ENCODE measurements at places on chromosomes 3 and 15.

DNA sequence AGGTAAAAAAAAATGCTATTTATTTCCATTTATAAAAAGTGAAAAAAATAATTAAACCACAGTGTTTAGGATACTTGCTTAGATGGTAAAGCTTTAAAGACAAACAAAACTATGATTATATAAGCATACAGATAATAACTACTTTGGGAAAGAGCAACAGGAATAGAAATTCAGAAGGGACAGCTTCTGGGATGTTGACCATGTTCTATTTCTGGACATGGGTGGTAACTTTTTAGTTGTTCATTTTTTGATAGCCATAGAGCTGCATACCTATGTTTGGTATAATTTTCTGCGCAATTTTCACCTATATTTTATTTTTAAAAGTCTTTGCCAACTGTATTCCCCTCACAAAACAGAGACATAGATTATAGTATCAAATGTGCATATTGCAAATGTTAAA is 572.0 kb upstream of the NR2F2 start:
- no peak for DNase-seq

GRCh38 chr3:178189854-178190253 is 346.4 kb upstream of the KCNMB2 start:
- DNase-seq, result no peak

- DNase-seq, result no peak
Observed at GRCh38 chr3:5198986-5199731, 11.7 kb downstream of the EDEM1 start.

GRCh38 chr3:30598668-30599545 is 7.5 kb upstream of the TGFBR2 start:
- DNase-seq, result no peak

- no peak for DNase-seq
Observed at GRCh38 chr3:28912120-28912885, 368.6 kb upstream of the RBMS3 start.

DNA sequence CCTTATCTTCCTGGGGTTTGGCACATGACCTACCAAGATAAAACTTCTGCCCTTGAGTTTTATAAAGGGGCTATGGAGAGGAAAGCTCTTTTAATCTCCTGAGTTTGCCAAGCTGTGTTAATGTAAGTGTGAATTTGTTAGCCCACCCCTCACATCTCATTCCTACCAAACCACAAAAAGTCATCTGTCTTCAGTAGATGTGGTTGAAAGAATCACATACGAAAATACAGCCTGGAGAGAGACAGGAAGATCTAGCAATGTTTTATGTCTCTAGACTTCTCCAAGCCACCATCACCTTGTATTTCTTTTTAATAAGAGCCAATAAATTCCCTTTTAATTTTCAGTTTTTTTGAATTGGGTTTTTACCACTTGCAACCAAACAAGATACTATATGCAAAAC is 68.9 kb upstream of the ZNF280D start:
- DNase-seq, result no peak

GRCh38 chr3:13772885-13773745 is 106.8 kb downstream of the WNT7A start:
- no peak for DNase-seq

- no peak for DNase-seq
Observed at GRCh38 chr3:146101538-146101937, 59.4 kb downstream of the PLOD2 start.

- no peak for DNase-seq
Observed at GRCh38 chr15:80418892-80419537, 14.8 kb downstream of the ARNT2 start.

- no peak for DNase-seq
Observed at GRCh38 chr3:5092018-5092417, 30.1 kb upstream of the ARL8B start.

DNA sequence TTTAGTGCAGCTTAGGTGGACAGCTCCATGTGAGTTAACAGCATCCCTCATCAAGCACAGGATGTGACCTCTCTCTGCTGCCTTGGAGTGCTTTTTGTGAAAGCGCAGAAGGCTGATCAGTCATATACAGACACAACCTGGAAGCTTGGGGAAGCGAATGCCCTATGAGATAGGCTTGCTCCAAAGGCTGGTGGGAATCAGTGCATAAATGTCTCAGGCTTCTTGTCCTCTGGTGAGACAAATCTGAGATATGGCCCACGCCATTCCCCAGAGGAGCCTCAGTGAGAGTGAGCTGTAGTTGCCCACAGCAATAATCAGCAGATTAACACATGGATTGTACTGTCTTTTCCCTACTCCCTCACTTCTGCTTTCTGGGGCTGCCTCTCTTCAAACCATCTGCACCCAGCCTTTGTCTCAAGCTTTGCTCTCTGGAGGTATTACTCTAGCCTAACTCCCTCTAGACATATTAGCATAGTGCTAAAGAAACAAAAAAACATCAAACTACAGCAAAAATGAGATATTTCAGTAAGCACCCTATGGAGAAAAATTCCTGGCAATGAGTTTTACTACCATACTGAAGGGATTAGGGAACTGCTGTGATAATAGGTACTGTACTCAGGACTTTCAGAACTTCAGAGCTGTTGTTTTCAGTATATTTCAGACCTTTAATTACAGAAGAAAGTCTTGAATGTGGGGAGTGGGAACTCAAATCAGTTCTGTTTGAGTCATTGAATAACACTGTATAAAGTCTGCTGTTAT is 113.7 kb downstream of the OXSM start:
- DNase-seq, result no peak

DNA sequence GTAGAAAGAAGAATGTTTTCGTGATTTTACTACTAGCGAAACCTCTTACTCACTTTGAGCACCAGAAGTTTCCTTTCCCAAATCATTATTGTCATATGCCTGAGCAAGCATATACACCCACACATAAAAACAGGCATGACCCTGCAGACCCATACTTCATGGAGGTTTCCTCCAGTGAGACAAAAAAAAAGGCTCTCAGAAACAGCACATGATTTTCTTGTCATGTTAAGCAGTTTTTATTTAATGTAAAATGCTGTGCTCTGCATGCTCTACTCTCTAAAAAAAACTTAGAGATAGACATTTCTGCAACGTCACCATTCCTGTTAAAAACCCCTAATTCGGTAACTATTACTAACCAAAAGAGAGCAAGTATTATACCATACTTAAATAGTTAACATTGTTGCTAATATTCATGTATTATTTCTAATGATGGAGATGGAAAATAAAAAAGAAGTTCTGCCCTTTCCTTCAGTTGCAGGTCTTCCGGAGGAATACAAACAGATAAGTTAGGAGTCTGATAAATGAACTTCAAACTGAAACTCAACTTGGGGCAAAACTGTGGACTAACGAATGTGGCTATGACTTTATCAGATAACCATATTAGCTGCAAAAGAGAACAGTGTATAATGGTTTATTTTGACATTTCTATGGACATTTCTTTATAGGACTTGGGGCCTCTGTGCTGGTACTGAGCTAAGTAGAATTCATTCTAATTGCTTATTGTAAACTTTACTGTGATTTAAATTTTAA is 15.9 kb downstream of the CD200R1 start:
- DNase-seq, result no peak

DNA sequence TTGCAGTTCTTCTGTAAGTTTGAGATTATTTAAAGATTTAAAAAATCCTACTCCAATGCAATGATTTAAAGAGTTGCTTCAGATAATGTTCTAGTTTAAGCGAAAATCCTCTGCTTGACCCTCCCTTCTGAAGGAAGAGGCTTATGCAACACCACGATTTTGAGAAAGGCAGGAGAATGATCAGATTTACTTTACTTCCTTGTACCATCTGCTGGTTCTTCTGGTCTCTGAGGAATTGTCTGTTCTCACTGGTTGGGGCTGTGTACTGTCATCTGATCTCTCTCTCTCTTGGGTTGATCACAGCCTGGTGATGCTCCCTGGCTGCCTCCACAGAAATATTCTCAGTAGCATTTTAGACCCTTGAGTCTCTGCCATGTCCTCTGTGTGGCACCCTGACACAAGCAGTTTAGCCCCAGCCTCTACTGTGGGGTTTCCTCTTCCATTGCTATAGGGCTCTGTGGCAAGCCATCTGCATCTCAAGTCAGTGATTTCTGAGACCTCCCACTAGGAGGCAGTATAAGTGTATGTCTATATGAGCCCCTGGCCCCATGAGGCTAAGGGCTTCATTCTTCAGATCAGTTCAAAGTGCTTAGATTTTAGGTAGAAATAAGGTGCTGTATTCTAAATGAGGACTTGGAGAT is 50.8 kb upstream of the PLAAT1 start:
- DNase-seq, result no peak

- no peak for DNase-seq
Observed at GRCh38 chr3:64149886-64150285, 75.4 kb downstream of the PRICKLE2 start.

DNA sequence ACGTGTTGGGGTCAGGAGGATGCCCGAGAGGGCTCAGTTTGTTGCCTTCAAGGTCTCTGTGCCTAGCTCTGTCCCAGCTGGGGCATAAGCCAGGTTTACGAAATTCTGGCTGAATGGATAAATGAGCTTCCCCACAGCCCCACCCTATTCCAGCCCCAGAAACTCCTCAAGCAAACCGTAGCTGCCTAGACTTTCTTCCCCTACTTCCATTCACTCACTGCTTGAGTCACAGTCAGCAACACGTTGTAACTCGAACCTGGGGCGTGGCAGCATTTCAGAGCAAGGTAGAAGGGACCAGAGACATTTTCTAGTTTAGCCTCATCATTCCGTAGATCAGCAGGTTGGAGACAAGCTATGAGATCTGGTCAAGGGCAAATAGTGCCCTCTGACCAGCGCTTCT is 24.2 kb downstream of the NMNAT3 start:
- no peak for DNase-seq

DNA sequence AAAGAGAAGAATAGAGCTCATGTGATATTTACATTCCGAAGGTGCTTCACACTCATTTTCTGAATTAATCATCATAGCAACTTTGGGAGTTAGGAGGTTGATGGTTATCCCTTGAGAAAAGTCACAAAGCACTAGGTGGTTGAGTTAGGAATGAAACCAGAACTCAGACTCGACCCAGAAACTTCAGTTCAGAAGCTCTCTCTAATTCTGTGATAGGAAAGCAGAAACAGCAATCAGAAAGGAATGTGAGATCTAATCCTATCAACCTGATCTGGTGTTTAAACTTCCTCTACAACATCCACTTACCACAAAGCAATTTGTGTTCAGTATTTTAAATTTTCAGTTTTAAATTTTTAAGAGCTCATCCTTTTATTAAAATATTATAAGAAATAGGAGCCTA is 211.2 kb downstream of the CNTN3 start:
- no peak for DNase-seq

- DNase-seq, result no peak
Observed at GRCh38 chr3:42690191-42690590, 4.9 kb downstream of the KLHL40 start.

DNA sequence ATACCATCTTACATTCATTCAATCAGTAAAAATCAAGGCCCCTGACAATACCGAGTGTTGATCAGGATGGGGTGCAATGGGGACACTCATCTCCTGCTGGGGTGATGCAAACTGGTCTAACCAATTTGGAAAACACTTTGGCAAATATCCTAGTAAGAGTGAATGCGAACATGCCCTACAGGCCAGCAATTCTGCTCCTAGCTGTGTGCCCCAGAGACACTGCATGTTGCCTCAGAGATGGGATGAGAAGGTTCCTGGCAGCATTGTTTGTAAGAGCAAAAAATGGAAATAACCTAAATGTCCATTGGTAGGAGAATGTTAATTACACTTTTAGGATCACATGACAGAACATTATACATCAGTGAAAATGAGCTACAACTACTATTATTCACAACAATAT is 4.7 kb downstream of the LINGO1 start:
- DNase-seq, result no peak

GRCh38 chr15:73809728-73810501 is 56.8 kb upstream of the INSYN1 start:
- no peak for DNase-seq

- DNase-seq, result no peak
Observed at GRCh38 chr3:52983336-52983807, 62.5 kb downstream of the SFMBT1 start.

DNA sequence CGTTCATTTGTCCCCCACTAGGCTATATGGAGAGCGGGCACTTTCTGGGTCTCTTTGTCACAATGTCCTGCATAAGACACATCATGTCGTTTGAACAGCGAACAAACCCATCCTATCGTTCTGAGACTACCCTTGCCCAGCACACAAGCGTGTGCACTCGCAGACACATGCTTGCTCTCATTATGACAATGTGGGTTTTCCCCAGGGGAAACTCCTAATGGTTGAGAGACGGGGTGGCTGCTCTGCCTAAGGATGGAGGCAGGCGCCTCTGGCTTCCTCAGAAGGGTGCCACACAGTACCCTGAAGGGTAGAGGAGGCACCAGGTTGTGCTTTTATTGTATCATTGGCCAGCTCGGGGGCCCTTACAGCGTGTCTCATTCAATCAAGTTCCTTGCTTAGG is 51.0 kb upstream of the MYZAP start:
- no peak for DNase-seq

DNA sequence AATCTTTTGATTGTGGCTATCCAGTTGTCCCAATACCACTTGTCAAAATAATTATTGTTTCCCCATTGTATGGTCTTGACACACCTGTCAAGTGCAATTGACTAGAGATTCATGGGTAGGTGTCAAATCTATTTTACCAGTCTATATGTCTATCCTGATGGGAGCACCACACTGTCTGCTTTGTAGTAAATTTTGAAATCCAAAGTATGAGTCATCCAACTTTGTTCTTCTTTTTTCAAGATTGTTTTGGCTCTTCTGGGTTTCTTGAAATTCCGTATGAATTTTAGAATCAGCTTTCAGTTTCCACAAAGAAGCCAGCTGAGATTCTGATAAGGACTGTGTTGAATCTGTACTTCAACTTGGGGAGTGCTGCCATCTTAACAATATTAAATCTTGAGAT is 71.9 kb downstream of the CSNK1G1 start:
- DNase-seq, result no peak

GRCh38 chr3:114709102-114709501 is 415.3 kb downstream of the TIGIT start:
- no peak for DNase-seq

DNA sequence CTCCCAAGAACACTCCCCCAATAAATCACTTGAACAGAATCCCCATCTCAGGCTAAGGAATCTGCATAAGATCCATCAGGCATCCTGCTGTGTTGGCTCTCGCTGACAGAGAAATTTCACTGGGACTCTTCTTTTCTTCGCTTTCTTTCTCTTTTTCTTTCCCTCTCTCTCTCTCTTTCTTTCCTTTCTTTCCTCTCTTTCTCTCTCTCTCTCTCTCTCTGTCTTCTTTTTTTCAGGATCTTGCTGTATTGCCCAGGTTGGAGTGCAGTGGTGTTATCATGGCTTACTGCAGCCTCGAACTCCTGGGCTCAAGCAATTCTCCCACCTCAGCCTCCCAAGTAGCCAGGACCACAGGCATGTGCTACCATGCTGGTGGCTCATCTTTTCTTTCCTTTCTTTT is 4.5 kb upstream of the SLC28A1 start:
- no peak for DNase-seq

- DNase-seq, result no peak
Observed at GRCh38 chr3:22960105-22960984, 242.8 kb upstream of the UBE2E2 start.

DNA sequence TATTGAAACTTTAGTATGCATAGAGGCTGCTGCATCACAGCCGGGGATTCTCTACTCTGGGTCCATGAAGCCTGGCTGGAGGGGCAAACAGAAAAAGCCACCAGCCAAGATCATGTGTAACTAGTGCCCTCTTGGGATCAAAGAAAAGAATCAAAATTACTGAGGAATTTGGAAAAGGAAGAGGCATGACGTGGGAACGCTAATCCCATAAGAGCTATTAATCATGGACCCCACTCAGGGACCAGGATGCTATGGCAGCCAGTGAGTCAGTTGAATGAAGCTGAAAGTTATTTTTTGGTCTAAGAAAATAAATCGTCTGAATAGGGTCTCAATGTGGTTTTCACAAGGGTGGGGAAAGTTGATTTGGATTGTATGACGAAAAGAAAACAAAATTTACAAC is 1165.1 kb downstream of the ROBO2 start:
- no peak for DNase-seq

GRCh38 chr15:95259965-95260364 is 1028.6 kb downstream of the MCTP2 start:
- DNase-seq, result no peak
